ENCODE measurements at places on chromosomes 13 and 19.

GRCh38 chr19:29395111-29395733, 130.6 kb upstream of the VSTM2B start:
- no peak for DNase-seq

DNA sequence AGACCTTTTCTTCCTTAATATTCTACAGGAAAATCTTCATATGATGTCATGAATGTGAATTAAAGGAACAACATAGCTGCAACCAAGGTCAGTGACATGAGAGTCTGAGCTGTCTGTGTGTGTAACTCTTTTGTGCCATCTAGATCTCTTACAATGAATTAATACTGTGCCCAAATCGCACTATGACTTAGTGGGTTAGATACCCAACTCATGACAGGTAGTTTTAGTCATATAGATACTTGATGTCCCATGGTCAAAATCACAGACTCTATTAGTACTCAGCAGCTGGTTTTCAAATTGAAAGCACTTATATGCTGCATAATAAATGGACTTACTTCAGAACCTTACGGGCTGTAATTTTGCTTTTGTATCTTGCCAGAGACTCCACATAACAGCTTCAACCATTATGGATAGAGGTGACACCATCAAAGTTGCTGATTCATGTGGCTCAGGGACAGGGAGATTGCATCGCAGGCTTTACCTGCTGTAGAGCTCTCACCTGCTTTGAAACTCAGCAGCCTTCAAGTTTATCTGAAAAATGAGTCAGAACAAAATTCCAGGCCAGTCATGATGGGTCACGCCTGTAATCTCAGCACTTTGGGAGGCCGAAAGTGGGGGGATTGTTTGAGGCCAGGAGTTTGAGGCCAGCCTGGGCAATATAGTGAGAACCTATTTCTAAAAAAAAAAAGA, 12.3 kb upstream of the ZNF283 start:
- DNase-seq = no peak

- DNase-seq = peak; percentile 31
Observed at GRCh38 chr13:43159026-43159461, 135.7 kb downstream of the DNAJC15 start.

DNA sequence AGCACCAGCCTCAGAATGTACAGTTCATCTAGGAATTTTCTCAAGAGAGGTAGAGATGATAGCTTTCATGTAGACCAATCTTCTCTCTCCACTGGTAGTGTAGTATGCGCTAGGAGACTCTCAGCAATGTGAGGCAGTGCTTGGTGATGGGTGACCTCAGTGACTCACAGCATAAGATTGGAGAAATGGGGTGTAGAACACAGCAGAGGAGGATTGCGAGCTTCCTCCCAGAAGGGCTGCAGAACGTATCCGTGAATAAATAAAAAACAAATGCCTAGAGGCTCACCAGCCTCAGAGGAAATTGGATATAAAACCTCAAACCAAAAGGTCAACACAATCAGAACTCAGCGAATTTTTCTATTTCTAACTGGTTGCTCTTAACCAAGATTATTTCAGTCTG, 182.9 kb upstream of the RXFP2 start:
- DNase-seq = no peak

DNA sequence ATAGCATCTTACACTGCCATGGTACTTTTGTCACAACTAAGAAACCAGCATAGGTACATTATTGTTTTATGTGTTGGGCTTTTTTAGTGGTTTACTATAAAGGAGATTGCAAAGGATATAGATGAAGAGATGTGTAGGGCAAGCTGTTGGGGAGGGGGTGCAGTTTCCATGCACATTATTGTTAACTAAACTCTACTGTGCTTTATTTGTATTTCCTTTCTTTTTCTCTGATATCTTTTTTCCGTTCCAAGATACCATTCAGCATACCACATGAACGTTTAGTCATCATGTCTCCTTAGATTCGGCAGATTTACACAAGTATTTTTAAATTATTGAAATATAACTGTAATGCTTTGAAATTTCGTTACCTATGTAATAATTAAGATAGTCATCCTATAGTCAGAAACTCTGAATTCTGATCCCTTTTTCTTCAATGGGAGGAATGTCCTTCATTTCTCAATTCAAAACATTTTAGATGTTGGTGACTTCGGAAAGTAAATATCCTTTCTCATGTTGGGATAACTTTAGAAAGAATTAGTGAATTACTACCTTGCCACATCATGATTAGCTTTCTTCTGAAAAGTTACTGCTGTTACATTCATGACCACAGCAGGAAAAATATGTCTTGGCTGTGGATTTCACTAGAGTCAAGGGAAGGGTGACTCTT, 82.8 kb downstream of the FRY start:
- no peak for DNase-seq

- DNase-seq = no peak
Observed at GRCh38 chr19:9205501-9206113, 13.8 kb downstream of the OR7D4 start.

GRCh38 chr19:11890634-11891033, 3.1 kb downstream of the ZNF69 start:
- DNase-seq = no peak

DNA sequence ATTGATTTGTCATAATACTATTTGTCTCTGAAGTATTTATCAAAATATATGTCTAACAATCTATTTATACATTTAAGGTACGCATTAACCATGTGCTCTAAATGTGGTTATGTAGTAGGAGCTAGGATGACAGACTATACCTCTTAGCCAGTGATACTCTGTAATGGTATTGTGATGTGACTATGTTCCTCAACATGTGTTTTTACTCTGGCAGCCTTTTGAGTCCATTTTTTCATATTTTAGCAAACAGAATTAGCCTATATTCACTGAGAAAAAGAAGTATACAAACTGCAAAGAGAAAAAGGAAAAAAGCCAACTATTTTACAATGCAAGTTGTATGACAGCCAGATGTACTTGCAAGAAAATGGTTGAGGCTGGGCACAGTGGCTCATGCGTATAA, 26.7 kb downstream of the MAB21L1 start:
- no peak for DNase-seq

GRCh38 chr19:4737955-4738600, 14.4 kb upstream of the DPP9 start:
- DNase-seq = no peak

- no peak for DNase-seq
Observed at GRCh38 chr19:7063764-7064418, 5.4 kb upstream of the MBD3L3 start.

- DNase-seq = peak; percentile 100
Observed at GRCh38 chr19:21835810-21836444, at the start of gene ZNF43. TSS of gene ZNF43 (minus strand) at chr19:21836182. CDS start at chr19:21836038, 144 bp downstream.

DNA sequence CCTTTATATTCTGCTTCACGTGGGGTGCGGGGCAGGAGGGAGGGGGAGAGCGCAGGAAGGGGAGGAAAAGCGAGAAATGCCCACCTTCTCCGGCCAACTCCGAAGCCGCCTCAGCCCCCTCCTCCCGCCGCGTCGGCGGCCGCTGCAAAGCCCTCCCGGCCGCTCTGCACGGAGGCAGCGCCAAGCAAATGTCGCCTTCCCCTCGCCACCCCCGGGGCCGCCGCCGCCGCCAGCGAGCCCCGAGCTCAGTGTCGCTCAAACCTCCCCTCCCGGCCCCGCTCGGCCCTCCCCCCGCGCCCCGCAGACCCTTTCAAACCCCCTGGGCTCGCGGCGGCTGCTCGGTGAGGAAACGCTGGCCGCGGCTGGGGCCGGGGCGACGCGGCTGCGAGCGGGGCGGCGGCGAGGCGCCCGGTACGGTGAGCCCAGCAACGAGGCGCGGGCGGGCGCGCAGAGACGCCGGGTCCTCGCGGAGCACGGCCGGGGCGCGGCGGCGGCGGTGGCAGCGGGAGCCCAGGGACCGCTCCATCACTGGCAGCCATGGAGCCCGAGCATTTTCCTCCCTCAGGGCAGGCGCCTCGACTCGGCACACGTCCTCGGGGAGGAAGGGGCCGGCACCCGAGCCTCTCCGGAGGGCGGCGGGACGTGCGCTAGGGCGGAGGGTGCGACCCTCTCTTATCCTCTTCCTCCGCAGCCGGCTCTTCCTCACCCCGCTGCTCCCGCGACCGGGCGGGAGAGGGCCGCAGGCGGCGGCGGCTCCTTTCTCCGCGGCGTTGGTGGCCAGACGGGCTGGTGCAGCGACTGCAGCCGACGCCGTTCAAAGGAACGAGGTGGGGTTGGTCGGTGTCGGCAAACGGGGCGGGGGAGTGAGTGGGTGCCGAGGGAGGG, 463 bp upstream of the TSC22D1 start:
- no peak for DNase-seq

DNA sequence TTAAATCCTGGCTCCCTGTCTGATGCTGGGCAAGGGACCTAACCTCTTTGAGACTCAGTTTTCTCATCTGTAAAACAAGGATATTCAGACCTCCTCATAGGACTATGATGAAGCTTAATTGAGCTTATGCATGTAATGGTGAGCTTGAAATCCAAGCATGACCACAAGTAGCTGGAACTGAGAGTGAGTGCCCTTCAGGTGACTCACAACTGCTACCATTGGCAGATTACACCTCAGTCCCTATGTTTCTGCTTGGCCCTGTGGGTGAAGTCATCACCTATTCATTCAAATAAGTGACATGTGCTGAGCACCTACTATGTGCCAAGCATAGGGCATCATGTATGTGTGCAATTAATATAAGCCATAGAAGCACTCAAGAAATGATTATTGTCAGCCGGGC, 25.7 kb downstream of the NOVA2 start:
- no peak for DNase-seq

- DNase-seq = no peak
Observed at GRCh38 chr19:41327576-41328156, 17.7 kb downstream of the CCDC97 start.

- no peak for DNase-seq
Observed at GRCh38 chr19:20325151-20325550, 158.1 kb downstream of the ZNF486 start.

GRCh38 chr13:110341445-110342244, 34.6 kb downstream of the COL4A2 start:
- DNase-seq = no peak

- DNase-seq = no peak
Observed at GRCh38 chr19:46896076-46896794, 35.4 kb downstream of the ARHGAP35 start.

- no peak for DNase-seq
Observed at GRCh38 chr13:95411428-95412040, 110.3 kb upstream of the ABCC4 start.

DNA sequence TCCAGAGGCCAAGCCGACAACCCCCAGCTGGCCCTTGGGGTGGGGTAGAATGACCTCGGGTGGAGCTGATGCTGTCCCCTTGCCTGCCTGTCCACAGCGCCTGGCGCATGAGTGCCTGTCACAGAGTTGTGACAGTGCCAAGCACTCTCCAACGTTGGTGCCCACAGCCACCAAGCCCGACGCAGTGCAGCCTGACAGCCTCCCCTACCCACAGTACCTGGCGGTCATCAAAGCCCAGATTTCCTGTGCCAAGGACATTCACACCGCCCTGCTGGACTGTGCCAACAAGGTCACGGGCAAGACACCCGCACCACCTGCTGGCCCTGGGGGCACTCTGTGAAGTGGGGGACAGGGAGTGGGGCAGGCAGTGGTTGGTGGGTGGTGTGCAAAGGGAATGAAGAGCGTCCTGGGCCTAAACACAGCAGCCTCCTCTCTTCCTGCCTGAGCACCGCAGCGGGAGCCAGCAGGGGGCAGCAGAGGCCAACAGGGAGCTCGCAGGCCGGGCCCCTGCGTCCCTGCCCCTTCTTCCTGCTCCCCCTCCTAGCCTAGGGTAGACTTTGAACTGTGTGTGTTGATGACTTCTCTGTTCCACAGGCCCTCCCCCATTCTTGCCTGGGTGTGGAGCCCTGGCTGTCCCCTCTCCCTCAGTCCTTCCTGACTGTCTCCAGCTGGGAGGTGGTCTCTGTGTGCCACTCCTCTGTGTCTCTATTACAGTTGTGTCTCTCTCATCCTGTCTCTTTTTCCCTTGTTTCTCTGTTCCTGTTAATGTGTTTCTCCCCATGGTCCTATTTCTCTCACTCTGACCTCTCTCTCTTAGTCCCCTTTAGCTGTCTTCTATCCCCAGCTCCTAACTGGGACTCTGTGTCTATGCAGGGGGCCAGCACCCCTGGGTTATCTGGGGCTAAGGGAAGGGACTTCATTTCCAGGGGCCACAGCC, 6.5 kb downstream of the MED29 start:
- DNase-seq = peak; percentile 97

- DNase-seq = no peak
Observed at GRCh38 chr19:13707915-13708314, 56.4 kb upstream of the MRI1 start.

DNA sequence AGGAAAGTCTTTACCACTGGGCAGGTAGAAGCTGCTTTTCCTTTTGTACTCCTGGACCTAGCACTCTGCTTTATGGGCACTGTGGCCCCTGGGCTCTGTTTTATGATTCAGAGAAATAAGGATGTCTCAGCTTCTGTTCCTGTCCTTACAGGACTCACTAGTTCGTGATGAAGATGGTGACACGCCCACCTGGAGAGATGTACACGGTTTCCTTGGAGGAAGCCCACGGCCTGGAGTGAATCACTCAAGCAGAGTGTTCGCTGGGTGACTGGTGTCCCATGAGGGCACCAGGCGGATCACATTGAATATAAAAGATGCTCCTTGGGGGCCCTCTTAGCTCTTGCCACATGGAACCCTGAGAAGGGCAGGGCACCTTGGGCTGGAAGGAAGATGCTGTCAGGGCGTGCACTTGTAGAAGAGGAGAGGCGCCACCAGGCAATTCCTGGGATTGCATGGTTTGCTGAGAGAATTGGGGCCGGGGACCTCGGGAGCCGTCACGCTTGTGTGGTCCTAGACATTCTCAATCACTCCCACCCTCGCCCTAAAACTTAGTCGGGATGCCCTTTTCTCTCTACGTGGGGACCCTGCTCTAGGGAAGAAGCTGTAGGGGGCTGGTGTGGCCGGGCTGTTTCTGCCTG, 202.6 kb downstream of the TSHZ3 start:
- no peak for DNase-seq

- no peak for DNase-seq
Observed at GRCh38 chr13:27979001-27979643, 9.4 kb downstream of the URAD start.

DNA sequence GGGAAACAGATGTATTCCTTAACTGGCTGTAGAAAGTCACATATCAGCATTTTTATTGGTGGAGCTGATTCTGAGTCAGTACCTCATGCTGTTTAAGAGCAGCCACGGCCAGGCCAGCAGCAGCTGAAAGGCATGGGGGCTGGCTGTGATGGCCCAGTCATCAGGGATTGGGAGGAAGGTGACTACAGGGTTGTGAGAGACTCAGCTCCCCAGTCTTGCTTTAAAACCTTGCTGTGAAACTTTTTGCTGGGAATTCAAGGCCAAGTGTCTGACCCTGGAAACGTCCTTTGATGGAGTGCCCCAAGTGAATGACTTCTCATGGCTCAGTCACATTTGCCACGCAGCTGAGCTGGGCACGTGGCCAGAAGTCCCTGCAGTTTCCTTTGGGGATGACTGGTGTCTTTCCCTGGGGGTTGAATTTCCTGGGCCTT, 39.1 kb upstream of the RNF113B start:
- DNase-seq = no peak

- DNase-seq = no peak
Observed at GRCh38 chr19:14528419-14529253, 758 bp upstream of the TECR start.
